Activated naive CD4-positive, alpha-beta T cell treated with anti-CD3 and anti-CD28 coated beads, Interleukin-2, amount 50 U/mL, for 16 hours (primary cell): ENCODE measurements at places on chromosomes 16 and 17.

DNA sequence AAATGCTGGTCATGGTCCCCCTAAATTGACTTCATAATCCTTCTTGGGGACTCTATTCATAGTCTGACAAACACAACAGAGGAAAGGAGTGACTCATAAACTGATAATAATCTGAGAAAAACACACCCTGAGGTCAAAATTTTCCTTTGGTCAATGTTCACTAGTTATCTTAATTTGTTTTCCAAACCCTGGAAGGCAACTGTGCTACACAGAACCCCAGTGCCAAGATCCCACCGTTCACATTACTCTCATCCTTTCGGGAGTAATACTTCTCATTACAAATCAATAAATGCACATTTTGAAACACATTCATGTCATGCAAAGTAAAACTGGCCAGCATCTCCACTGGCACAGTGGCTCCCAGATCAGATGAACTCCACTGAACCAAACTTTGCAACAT lies 23.2 kb downstream of the COIL start:
- DNase-seq = no peak

DNA sequence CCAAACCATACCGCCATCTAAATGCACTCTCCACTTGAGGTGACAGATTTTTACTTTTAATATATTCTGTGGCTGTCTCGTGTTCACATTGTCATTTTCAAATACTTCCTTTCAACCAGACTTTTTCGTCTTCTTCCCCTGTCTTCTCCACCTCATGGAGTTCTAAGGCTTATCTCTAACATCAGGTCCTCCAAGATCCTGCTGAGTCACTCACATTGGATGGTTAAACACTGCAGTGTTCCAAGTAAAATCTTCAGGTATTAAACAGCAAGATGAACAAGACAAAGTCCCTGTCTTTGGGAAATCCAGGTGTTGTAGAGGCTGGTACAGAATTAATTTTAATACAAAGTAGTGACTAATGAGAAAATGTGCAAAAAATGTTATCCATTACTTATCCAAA lies 330.2 kb upstream of the KIF2B start:
- no peak for DNase-seq

DNA sequence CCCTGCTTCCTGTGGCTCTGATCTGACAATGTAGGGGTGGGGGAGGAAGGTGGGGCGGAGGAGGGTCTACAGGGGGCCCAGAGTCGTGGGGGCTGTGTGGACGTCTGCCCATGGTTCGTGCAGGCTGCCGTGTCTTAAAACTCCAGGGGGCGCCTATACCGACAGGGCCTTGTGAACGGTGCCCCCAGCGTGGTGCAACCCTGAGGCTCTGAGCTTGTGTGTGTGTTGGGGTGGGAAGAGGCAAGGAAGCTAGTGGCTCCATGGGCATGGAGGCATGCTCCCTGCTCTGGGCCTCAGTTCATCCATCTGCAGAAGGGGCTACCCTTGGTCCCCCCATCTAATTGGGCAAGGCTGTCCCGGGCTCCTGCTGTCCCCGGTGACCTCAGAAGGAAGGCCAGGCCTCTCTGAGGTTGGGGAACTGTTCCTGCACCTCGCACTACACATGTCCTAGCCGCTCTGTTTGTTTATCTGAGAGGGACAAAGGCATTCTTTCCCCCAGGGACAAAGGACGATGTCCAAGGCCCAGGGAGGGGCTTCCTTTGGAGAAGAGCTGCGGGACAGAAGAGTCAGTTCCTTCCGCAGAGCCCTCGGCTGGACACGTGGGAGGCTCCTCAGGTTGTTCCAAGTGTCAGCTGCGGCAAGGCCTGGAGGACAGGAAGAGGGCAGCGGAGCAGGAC lies 13.5 kb downstream of the CA4 start:
- no peak for DNase-seq

- DNase-seq = no peak
Observed at GRCh38 chr16:3004781-3005284, 7.9 kb upstream of the CLDN9 start.

DNA sequence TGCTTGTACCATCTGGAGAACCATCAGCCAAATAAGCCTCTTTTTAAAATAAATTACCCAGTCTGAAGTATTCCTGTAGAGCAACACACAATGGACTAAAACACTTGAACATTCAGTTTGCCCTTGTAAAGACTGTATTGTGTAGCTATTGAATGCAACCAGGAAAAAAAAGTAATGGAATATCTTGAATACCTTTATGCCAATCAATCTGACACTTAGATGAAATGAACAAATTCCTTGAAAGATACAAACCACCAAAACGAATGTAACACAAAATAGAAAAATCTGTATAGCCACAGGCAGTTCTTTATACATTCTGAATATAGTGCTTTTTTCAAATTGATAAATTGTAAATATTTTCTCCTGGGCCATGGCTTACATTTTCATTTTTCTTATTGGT lies 63.3 kb upstream of the KCNJ16 start:
- no peak for DNase-seq

DNA sequence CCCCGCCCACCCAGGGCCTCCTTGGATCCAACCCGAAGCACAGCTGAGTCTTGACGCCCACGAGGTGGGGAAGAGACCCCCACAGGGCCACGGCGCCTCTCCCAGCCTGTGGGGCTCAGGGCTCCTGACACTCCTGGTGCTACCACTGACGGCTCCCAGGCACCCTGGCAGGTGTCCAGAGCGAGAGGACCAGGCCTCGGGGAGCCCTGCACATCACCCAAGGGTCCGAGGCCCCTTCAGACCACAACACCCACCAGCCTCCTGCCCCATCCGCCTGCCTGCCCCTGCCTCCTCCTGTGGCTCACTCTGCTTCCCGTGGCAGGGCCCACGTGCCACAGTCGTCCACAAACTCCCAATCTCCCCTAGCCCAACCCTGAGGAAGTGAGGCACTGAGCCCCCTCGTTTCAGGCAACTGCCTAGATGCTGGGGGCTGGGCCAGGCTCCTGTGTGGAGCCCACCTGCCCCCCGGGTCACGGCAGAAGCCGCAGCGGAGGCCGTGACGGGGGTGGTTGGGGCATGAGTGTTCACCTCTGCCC lies 28.3 kb upstream of the AATK start:
- DNase-seq = no peak

GRCh38 chr17:79982986-79983385 lies 52.7 kb downstream of the TBC1D16 start:
- DNase-seq = no peak

DNA sequence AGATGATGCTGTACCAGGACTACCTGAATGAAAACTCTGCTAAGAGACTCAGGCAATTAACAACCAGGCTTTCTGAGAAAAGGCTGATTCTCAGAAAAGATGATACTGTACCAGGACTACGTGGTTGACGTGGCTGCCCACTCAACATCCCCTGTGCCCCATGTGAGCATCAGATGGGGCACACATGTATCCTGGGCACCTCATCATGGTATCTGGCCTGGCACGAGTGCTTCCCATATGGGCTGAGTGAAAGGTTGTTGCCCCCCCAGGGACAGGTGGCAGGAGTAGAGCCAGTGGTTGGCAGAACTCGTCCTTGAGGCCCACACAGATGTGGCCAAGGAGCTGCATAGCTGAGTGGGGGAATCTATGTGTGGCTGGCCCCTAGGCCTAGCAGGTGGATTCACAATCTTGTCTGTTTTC lies 3.5 kb upstream of the CES4A start:
- DNase-seq = peak; percentile 62

DNA sequence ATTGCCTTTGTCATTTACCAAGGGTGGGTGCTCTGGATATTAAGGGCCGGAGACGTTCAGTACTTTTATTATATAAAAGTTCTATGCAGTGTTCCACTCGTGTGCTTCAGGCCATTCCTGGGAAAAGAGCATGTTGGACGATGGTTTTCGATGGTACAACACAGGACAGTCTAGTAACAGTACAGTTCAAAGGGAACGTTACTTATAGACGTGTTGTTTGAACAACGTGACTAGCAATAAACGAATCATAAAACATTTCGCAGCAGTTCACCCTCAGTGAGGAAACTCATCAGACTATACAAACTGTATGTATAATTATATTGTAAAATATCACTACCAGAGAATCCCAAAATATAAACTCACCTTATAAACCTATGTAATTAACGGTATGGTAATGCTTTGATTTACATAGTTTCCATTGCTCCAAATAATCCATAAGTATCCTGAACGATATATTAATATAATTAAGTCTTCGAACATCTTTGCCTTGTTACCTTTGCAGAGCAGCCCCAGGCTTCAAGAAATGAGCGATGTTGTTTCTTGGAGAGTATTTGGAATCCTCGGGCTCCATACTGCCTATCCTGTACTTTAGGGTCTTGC lies 589 bp downstream of the NMT1 start:
- no peak for DNase-seq

GRCh38 chr17:76585033-76585648 lies 519 bp downstream of the ST6GALNAC2 start:
- DNase-seq = no peak

DNA sequence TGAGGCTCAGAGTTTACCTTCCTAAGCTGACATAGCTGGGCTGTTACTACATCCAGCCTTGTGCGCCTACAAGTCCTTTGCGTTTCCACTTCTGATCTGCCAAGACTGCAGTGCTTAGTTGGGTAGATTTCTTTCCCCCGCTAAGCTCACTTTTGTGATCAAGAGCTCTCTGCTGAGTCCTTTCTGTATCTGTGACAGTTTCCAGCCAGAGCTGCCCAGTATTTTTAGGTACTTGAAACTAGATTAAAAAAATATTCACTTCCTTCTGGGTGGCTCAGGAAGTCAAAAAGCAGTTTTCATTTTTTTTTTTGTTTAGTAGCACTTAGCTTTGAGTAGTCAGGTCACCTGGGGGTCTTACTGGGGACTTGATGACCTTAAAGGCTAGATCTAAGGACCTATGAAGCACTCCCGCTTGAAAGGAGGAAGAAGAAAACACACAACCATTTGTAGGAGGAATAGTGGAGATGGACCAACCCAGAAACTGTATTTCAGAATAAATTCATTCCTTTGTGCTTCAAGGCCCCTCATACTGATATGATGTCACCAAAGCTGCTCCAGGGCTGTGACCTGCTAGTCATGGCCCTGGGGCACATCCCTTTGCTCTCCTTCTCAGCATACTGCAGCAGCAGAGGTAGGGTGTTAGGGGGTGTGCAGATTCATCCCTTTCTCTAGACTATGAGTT lies 75.6 kb upstream of the HNF1B start:
- no peak for DNase-seq

DNA sequence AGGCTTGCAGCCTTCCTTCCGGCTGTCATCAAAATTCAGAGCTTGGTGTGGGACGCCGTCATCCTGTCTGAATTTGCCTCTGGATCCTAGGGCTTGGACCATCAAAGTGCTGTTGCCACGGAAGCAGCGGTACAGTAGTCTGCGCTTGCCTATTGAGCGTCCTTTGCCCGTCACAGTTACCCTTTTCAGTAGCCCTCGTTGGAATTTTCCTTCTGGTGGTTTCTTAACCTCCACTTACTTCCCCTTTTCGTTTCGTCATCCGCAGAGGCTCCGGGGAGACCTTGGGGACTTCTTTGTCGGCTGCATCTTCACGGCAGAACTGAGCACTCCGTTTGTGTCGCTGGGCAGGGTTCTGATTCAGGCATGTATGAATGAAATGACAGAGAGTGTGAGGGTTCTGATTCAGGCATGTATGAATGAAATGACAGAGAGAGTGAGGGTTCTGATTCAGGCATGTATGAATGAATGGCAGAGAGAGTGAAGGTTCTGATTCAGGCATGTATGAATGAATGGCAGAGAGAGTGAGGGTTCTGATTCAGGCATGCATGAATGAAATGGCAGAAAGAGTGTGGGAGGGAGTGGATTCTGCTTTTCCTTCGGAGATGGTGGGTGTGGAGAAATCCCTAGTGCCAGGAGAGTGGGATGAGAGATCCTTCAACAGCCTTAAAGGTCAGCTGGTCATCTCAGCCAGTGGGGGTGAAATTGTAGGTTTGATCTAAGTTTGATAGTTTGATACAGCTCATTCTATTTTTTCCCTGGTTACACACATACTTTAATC lies 8.0 kb downstream of the TLCD3A start:
- DNase-seq = no peak

- no peak for DNase-seq
Observed at GRCh38 chr16:50685462-50686063, 4.5 kb upstream of the SNX20 start.

DNA sequence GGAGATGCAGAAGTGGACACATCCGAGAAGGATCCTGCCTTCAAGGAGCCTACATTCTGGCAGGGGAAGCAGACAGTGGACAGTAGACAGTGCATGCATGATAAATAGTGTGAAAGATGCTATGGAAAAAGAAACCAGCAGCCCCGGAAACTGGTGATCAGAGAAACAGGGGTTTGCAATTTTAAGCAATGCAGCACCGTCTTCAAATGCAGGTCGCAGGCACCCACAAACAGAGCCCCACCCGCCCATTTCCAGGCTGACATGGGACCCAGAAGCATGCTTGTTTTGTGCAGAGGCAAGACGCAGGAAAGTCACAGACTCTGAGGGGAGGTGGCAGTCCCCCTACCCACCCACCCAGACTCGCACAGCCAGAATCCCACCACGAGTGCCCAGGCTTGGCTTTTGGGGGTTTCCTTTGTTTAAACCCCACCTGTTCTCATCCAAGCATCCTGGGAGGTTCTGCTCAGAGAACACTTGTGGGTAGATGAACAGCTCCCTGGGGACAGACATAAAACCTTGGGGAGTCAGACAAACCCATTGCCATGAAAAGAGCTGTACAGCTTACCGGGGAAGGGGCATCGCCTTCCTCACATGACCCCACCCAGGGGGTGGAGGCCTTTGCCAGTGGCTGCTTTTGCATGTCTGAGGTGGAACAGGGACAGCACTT lies 114.3 kb downstream of the MGAT5B start:
- no peak for DNase-seq

- no peak for DNase-seq
Observed at GRCh38 chr17:57860414-57860999, 10.7 kb upstream of the MRPS23 start.

DNA sequence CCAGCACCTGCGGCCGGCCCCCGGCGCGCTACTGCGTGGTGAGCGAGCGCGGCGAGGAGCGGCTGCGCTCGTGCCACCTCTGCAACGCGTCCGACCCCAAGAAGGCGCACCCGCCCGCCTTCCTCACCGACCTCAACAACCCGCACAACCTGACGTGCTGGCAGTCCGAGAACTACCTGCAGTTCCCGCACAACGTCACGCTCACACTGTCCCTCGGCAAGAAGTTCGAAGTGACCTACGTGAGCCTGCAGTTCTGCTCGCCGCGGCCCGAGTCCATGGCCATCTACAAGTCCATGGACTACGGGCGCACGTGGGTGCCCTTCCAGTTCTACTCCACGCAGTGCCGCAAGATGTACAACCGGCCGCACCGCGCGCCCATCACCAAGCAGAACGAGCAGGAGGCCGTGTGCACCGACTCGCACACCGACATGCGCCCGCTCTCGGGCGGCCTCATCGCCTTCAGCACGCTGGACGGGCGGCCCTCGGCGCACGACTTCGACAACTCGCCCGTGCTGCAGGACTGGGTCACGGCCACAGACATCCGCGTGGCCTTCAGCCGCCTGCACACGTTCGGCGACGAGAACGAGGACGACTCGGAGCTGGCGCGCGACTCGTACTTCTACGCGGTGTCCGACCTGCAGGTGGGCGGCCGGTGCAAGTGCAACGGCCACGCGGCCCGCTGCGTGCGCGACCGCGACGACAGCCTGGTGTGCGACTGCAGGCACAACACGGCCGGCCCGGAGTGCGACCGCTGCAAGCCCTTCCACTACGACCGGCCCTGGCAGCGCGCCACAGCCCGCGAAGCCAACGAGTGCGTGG lies 1.5 kb downstream of the NTN1 start:
- peak; percentile 25 for DNase-seq

- peak; percentile 47 for DNase-seq
Observed at GRCh38 chr16:28981517-28981916, 3.3 kb upstream of the LAT start.
